Retinal pigment epithelial cell (primary cell): ENCODE measurements at places on chromosomes 5 and 9.

DNA sequence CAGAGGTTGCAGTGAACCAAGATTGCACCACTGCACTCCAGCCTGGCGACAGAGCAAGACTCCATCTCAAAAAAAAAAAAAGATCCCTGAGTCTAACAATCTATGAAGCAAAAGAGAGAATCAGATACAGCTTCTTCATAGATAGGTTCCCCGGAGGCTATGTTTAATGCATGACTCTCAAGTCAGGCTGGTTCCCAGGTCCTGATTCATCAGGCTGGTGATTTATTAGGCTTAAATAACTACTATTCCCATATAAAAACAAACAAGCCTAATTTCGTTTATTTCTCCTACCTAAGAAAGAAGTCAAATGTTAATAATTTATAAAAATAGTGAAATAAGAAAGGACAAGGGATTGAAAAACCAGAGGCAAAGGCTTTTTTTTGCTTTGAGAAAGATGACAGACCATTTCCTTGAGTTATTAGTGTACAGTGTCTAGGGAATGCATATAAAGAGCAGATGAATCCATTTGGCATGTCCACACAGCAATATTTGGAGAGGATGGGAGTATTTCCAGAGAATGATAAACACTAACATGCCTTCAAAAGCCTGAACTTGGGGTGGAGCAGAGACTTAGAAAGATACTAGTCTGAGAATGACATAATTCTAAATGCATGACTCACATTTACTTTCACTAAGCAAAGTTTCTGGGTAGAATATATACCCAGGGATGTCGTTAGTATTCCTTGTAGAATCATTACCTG lies 115.3 kb downstream of the NREP start:
- DNase-seq = no peak

DNA sequence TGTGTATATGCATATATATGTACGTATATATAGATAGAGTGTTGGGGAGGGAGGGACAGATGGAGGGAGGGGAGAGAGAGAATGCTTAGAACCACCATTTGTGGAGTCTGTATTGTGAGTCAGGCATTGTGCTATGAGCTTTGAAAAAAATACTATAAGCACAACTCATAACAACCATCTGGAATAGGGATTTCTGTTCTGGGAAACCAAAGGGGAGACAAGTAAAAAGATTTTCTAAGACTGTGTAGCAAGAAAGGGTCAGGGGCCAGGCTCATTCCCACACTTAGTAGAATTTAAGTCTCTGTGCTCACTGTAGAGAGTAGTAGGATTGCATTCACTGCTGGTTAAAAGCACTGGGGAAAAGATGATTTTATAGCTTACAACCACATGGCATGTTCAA lies 202.3 kb upstream of the SGCD start:
- DNase-seq = no peak

DNA sequence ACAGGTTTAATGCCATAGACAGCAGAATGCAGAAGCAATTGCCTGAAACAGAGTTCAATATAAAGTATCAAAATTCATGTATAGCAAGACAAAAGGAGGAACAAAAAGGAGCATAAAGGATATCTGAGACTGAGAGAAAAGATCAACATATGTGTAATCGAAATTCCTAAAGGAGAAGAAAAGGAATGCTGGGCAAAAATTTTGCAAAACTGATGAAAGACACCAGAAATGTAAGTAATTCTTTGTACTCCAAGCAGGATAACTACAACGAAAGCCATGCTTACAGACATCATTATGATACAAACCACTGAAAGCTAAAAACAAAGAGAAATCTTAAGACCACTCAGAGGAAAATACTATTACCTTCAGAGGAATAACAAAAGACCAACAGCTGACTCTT lies 72.8 kb upstream of the MTAP start:
- no peak for DNase-seq

DNA sequence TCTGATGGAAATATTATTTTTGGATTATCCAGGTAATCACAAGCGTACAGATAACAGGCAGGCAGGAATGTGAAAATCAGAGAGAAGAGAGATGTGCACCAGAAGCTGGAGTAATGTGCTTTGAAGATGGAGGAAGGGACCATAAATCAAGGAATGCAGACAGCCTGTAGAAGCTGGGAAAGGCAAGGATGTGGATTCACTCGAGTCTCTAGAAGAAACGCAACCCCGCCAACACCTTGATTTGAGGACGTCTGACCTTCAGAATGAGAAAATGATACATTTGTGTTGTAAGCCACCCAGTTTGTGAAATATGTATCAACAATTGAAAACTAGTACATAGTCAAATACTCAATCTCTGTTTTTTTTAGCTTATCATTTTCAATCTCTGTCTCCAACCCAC lies 207.6 kb upstream of the MPDZ start:
- no peak for DNase-seq

DNA sequence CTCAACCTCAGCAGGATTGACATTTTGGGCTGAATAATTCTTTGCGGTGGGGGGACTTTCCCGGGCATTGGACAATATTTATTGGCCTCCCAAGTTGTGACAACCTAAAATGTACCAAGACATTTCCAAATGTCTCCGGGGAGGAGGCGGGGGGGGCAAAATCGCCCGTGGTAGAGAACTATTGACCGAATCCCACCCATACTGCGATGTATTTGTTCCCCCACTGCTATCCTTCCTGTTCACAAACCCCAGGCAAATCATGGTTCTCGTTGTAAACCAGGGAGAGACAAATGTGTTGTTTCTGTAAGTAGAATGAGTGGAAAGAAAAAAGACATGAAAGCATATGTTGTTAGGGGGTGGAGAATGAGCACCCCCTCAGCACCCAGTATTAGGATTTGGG lies 141.9 kb downstream of the PSAT1 start:
- DNase-seq = no peak

DNA sequence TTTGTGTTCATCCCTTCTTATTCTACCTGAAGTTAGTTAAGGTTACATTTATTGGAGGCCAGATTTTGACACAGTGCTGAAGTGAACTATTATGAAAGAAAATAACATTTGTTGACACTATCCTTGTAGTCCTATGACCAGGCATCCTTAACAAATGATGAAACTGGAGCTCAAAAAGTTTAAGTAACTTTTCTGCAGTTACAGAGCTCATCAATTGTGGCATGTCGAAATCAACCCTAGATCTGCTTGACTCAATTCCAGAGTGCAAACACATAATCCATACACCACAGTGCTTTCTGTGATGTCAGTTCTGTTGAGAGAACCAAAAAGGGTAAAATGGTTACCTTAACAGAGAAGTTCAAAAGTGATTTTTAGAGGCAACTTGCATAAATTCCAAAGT lies 28.6 kb downstream of the KCNN2 start:
- no peak for DNase-seq

- DNase-seq = peak; percentile 46
Observed at GRCh38 chr5:63554191-63554590, 408.1 kb downstream of the HTR1A start.

DNA sequence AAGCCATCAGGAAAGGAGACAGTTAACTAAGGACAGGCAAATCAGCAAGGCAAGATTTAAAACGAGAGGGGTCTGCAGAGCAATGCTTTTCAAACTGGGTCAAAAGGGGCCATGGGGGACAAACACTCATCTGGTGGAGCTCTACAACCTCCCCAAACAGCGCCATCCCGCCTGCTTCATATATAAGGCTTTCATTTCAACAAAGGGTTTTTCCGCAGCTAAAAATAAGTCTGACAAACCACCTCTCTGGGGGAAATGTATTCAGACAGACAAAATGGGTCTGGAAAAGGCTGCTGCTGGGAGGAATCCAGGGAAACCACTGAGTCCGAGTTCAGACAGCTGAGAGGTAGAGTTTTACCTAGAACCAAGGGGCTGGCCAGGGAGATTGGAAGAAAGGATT lies 8.3 kb upstream of the SEPTIN8 start:
- no peak for DNase-seq

DNA sequence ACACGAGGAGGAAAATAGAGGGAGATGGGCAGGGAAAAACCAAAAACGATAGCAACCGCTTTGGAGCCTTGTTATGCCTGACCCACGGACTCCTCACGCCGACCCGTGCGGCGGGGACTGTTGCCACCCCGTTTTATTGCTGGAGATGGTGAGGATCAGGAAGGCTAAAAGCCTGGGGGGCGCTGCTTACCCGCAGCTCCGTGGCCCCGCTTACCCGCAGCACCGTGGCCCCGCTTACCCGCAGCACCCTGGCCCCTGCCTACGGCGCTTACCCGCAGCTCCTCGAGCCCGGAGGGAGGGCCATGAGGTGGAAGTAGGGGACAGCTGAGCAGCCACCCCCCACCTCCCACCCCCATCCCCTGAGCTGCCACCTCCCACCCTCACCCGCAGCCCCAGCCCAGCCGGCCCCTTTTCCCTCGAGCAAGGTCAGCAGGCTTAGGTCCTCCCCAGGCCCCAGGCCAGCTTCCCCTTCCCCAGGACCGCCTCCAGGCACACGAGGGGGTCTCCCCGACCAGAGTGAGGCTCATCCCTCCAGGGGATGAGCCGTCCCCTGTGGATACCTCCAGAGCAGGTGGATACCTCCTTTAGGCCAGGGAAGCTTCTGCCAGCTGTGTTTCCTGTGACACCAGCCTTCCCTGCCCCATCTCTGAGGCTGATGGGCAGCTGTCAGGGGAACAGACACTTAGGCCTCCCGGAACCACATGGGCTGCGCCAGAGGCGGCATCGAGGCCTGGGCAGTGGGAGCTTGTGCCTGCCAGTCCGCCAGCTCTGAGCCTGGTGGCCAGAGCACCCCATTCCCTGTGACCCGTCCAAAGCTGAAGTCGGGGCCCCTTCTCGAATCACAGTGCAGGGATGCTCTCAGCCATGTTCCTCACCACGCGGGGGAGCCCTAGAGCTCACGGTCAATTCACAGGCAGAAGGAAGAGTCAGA lies 92.3 kb downstream of the LMX1B start:
- DNase-seq = no peak

DNA sequence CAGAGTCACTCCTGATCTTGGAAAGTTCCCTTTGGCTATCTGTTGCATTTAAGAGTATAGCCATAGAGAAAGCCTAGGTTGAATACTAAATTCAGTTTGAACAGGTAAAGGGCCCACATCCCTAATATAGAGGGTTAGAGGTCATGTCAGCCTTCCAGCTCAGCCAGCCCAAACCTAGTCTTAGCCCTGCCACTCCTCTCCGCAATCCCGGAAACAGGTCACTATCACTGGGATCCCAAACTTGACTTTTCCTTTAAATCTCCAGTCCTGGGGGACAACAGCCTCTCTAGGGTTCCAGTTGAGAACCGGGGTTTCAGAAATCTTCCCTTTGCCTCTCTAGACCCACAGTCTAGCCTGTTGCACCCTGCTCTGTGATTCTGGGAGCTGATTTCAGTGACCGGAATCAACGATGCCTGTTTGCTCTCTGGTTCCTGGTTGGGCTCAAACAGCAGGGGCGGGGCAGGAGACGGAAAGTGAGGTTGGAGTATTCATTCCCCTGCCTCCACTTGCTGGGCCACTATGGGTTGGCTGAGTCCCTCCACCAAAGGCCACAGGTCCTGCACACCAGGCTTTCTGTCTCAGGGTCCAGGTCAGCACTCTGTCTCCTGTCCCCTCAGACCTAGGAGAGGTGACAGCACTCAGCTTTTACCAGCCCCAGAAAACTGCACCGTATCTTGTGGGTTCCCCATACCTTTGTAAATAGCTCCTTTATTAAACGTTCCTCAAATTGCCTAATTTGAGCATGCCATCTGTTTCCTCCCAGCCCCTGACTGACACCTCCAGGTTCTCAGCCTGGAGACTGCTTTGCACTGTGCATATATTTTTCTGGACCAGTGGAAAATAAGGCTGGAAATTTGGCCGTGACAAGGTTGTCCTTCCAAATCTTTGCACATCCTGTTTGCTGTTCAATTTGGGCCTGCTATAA lies 23.8 kb upstream of the CPEB4 start:
- no peak for DNase-seq

GRCh38 chr5:116035123-116035522 lies 2.9 kb downstream of the ARL14EPL start:
- no peak for DNase-seq

GRCh38 chr9:105243015-105243686 lies 1.3 kb upstream of the SLC44A1 start:
- no peak for DNase-seq

- DNase-seq = peak; percentile 97
Observed at GRCh38 chr9:14096258-14096922, 217.6 kb downstream of the NFIB start.

- no peak for DNase-seq
Observed at GRCh38 chr9:119884438-119884837, 515.2 kb upstream of the BRINP1 start.

DNA sequence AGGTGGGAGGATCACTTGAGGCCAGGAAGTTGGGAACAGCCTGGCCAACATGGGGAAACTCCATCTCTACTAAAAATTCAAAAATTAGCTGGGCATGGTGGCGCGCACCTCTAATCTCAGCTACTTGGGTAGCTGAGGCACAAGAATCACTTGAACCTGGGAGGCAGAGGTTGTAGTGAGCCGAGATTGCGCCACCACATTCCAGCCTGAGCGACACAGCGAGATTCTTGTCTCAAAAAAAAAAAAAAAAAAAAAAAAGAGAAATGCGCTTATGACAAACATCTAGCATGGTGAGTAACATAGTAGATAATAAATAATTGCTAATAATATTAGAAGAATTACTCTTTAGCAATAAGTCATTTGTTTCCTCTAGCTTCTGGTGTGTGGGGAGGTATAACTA lies 25.9 kb downstream of the RUSC2 start:
- DNase-seq = no peak

DNA sequence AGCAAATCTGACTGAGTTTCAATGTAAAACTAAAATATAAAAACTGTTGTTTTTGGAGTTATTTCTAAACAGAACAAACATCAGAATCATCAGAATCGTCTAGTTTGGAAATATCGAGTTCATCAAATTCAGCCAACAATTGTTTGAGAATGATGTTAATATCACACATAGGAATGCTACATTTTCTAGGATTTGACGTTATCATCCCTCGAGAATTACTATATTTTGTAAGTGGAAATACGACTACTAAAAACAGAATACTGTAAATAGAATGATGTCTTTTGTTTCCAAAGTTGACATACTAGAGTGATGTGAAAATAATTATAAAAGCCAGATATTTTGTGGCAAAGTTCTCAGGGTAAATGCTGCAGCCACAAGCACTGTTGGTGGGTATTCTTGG lies 805.9 kb downstream of the TLE1 start:
- no peak for DNase-seq

- DNase-seq = no peak
Observed at GRCh38 chr5:9318031-9318430, 227.8 kb downstream of the SEMA5A start.

DNA sequence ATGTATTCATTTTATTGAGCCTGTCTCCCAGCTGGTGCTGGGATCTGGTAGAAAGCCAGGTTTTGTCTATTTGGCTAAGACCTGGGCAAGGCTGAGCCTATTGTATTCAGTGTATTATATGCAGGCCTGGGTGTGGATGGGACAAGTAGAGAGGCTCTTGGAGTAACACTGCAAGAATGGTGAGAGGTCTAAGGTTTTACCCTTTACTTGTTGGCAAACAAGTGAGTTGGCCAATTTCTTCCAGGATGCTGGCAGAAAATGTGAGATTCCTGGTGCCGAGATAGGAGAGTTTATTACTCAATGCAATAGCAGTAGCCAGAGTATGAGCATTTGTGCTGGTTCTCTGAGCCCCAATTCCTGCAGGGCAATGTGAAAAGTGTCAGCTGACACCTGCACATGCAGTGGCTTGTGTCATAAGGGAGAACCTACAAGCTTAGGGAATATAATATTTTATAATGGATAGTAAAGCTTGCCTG lies 141.7 kb upstream of the PRLR start:
- no peak for DNase-seq

- DNase-seq = peak; percentile 46
Observed at GRCh38 chr5:73229271-73229670, 56.3 kb downstream of the TMEM174 start.

GRCh38 chr9:115005322-115005721 lies 74.9 kb upstream of the TNFSF8 start:
- no peak for DNase-seq

GRCh38 chr9:107650321-107650720 lies 160.8 kb upstream of the KLF4 start:
- no peak for DNase-seq
